ENCODE measurements at places on chromosomes 7 and 10. TPM values are rescaled to one million over a fixed set of nuclear protein-coding genes. Genes with fewer than 3 reads are reported as not detected.

GRCh38 chr7:101363196-101363733 lies 590 bp downstream of the COL26A1 start:
- H3K27me3 ChIP-seq, result no peaks in the 10 kb centered on the region
- DNase-seq, result peak; percentile 20
- no peaks in the 10 kb centered on the region for H3K4me1 ChIP-seq
- H3K27ac ChIP-seq, result peak overlapping the region; percentile 70
- H3K36me3 ChIP-seq, result no peaks in the 10 kb centered on the region
- H3K4me3 ChIP-seq, result peak overlapping the region; percentile 54

GRCh38 chr10:132065491-132066105 lies at the start of gene JAKMIP3:
TSS of gene JAKMIP3 (plus strand) at chr10:132065946. CDS start at chr10:132104809, 38,863 bp downstream.
- H3K27ac ChIP-seq, result no peak within 1 kb of the TSS
- peak; percentile 30 for DNase-seq

GRCh38 chr7:27237735-27238334 lies 4.8 kb upstream of the EVX1 start:
- H3K27me3 ChIP-seq, result peaks cover 6% of the 10 kb centered on the region
- H3K27ac ChIP-seq, result no peak overlapping the region
- no peaks in the 10 kb centered on the region for H3K36me3 ChIP-seq

DNA sequence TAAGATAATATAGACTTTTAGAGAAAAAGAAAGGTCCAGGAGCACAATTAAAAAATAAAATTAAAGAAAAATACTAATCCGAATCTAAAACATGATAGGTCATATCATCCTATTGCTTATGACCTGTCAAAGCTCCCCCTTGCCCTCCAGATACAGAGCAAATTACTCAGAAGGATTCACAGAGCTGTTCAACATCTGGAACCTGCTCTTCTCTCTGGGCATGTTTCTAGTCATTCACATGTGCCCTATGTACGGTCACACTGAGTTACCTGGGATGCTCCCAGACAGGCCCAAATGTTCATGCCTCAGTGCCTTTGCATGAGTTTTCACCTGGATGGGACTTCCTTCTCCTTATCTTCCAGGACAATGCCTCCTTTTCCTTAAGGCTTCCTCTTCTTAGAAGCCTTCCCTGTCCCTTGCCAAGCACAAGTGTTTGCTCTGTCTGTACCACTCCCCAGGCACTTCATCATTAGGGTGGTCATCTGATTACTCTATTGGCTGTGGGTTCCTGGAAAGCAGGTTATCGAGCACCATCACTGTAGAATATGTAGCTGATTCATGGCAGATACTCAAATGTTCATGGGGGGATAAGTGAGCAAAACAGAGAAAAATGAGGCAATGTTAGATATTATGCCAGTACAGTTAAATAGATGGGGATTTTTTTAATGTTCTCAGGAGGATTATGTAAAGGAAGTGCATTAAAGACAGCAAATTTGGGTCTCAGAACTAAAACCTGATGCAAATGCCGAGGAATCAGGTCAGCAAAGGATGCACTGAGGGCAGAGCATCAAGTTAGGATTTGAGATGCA lies 12.0 kb upstream of the AOAH start:
- no peak overlapping the region for H3K27ac ChIP-seq
- H3K4me1 ChIP-seq, result no peaks in the 10 kb centered on the region
- H3K4me3 ChIP-seq, result no peak overlapping the region
- no peaks in the 10 kb centered on the region for H3K27me3 ChIP-seq
- no peak for DNase-seq
- no peaks in the 10 kb centered on the region for H3K36me3 ChIP-seq

DNA sequence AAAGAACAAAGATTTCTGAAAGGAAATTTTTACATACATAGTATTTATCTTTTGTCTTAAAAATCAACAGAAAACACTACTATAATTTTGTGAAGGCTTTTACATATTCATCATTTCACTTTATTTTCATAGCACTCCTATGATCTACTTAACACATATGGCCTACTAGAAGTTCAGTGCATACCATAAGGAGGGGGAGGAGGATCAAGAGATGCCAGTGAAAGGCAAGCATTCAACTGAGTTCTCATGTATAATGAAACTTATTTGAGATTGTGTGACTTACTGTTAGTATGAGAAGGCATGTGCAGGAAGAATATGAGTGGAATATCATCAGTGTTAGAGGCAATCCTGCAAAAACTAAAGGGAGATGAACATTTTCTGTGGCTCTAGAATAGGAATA lies 10.6 kb downstream of the BRAF start:
- no peak overlapping the region for H3K4me3 ChIP-seq
- H3K4me1 ChIP-seq, result peaks cover 11% of the 10 kb centered on the region
- no peaks in the 10 kb centered on the region for H3K27me3 ChIP-seq
- no peak overlapping the region for H3K27ac ChIP-seq
- H3K36me3 ChIP-seq, result no peaks in the 10 kb centered on the region
- no peak for DNase-seq

DNA sequence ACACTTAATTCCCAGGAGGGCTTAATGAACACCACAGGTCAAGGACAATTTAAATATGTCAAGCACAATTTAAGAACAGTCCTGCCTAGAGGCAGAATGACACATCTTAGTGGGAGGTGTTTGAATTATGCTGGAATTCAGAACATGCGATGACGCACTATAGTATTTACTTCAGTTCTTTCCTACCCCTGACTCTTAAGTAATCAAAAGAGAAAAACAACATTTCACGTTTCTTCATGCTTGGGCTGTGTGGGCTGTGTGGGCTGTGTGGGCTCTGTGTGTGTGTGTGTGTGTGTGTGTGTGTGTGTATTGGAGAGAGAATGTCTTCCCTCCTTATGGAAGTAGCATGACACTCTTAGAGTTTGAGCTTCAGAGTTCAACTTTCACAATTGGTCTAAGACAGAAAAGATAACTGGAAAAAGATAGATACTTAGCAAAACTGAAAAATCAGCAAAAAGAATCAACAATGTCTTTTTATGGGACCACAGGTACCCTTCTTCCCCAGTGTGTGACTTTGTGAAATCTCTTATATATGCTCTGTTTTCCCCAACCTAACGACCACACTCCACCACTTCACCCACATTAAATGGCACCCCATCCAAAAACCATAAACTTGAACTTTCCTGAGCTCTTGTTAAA lies 33.7 kb upstream of the CABCOCO1 start:
- no peak overlapping the region for H3K27ac ChIP-seq
- H3K27me3 ChIP-seq, result no peaks in the 10 kb centered on the region
- H3K4me3 ChIP-seq, result no peak overlapping the region
- H3K4me1 ChIP-seq, result no peaks in the 10 kb centered on the region
- H3K36me3 ChIP-seq, result no peaks in the 10 kb centered on the region
- no peak for DNase-seq

- no peaks in the 10 kb centered on the region for H3K27me3 ChIP-seq
- H3K36me3 ChIP-seq, result no peaks in the 10 kb centered on the region
- no peak overlapping the region for H3K4me3 ChIP-seq
- H3K4me1 ChIP-seq, result peaks cover 7% of the 10 kb centered on the region
- no peak overlapping the region for H3K27ac ChIP-seq
- no peak for DNase-seq
Observed at GRCh38 chr10:116995648-116996047, 9.3 kb downstream of the SHTN1 start.

DNA sequence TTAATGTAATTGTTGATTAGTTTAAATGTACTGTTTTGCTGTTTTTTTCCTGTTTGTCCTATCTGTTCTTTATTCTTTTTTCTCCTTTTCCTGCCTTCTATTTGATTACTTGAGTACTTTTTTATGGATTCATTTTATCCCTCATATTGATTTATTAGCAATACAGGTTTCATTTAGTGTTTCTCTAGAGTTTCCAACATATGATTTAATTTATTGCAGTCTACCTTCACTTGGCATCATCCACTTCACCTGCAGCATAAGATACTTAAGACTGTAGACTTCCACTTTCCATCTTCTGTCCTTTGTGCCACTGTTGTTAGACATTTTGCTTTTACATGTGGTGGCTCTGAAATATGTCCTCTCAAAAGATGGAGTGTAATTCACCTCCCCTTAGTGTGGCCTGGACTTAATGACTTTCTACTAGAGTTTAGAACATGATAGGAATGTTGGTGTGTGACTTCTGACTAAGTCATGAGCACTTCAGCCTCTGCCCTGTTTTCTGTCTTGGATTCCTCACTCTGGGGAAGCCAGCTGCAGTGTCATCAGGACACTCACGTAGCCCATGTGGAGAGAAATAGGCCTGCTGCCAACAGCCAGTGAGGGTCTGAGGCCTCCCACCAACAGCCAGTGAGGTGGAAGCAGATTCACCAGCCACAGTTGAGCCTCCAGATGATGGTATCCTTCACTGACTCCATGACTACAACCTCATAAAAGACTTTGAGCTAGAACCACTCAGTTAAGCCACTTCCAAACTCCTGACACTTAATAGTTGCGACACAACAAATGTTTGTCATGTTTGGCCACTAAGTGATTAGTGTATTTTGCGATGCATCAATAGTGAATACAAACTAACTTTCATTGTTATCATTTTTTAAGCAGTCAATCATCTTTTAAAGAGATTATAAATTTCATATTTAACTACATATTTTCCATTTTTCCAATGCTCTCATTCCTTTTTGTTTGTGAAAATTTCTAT lies 643.5 kb upstream of the DPP6 start:
- H3K4me1 ChIP-seq, result no peaks in the 10 kb centered on the region
- no peaks in the 10 kb centered on the region for H3K27me3 ChIP-seq
- no peak overlapping the region for H3K4me3 ChIP-seq
- no peak overlapping the region for H3K27ac ChIP-seq

DNA sequence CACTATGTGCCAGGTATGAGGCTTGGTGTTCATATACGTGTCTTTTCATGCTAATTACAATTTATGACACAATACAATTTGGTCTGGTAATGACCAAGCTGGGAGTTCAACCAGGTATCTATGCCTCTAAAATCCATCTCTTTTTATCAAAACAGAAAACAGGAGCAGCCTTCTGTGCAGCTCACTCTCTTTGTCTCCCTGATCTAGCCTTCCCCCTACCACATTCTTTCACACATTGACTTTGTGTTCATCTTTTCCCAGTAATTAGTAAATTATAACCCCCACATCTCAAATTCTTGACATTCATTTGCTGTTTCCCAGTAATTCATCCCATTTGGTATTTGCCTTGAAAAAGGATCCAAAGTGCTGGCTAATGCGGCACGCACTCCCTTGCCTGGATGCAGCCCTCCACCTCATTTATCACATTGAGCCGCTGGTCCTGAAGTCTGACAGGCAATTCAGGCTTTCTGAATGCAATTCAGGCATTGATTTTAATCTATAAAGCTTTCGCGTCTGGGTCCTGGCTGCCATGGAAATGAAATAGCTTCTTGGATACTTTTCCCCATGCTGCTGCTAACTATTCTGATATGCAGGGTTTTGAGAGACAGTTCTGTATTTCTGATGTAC lies 112.5 kb upstream of the ANKRD1 start:
- H3K27me3 ChIP-seq, result no peaks in the 10 kb centered on the region
- no peak overlapping the region for H3K4me3 ChIP-seq
- no peaks in the 10 kb centered on the region for H3K4me1 ChIP-seq
- no peaks in the 10 kb centered on the region for H3K36me3 ChIP-seq

DNA sequence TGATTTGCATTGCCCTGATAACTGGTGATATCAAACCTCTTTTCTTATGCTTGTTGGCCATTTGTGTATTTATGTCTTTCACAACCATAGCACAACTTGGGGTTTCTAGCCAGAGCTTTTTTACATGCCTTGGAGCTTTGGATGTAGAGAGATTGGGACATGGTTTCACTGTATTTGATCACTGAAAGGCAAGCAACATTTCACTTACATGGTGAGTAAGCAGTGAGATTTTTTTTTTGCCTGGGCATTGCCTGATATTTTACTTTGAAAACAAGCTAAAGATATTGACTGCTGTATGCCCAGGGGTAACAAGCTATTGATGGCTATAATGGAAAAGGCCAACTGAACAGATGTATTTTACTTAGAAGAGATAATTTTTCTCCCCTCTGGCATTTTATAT lies 259.0 kb downstream of the PHTF2 start:
- no peak overlapping the region for H3K4me3 ChIP-seq
- no peaks in the 10 kb centered on the region for H3K27me3 ChIP-seq
- no peaks in the 10 kb centered on the region for H3K36me3 ChIP-seq
- H3K27ac ChIP-seq, result no peak overlapping the region

DNA sequence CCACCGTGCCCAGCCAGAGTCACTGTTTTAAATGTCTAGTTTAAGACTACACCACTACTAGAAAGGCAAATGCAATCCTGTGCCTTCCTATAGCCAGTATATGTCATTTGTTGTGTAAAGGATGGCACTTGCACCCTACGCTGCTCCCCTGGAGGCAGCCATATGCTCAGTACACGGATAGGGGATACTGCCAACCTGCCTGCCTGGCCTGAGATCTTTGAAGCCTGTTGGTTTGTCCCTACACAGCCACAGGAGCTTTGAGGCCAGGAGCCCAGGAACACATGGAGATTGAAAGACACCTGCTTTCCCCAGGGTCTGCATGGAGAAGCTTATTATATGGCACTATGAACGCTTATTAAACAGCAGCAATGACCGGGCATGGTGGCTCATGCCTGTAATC lies 2.3 kb upstream of the SCRN1 start:
- H3K4me1 ChIP-seq, result peaks cover 7% of the 10 kb centered on the region
- H3K4me3 ChIP-seq, result no peak overlapping the region
- no peaks in the 10 kb centered on the region for H3K27me3 ChIP-seq
- DNase-seq, result no peak
- H3K27ac ChIP-seq, result no peak overlapping the region
- no peaks in the 10 kb centered on the region for H3K36me3 ChIP-seq

DNA sequence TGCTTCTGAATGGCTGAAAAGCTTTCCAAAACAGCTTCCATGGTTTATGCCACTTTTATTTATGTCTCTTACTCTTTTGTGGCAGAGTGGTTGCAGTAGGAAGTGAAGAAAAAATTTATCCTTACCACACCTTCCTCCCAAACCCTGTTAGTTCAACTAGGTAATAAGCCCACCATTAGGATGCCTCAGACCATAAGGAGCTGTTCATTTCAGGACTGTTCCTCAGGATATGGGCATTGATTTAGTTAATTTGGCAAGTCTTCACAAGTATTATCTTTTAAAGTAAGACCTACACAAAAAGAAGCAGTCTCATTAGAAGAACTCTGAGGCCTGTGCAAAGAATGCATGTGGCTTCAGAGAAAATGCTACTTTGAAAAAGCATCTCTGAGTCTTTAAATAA lies 82.9 kb upstream of the PDLIM1 start:
- H3K27me3 ChIP-seq, result no peaks in the 10 kb centered on the region
- no peaks in the 10 kb centered on the region for H3K4me1 ChIP-seq
- no peak overlapping the region for H3K27ac ChIP-seq

DNA sequence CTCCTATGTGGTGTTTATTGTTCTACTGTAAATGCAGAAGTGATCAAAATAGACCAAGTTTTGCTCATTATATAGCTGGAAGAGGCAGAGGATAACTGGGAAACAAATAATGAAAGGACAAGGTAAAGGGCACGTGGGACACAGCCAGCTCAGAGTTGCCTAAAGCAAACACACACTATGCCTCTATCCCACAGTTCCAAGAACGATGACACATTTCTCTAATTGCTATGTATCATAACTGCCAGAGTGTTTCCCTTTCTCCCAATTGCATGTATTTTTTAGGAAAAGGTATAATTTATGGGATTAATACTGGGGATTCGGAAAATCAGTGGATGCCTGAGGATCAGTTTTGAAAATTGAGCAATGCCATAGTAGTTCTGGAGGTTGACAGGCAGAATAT lies 49.0 kb downstream of the CCDC71L start:
- H3K4me3 ChIP-seq, result no peak overlapping the region
- no peak for DNase-seq
- H3K27me3 ChIP-seq, result no peaks in the 10 kb centered on the region
- peaks cover 7% of the 10 kb centered on the region for H3K4me1 ChIP-seq
- H3K27ac ChIP-seq, result no peak overlapping the region

TAS2R3 gene
- polyA plus RNA-seq, result 0.42 TPM

DYDC2 gene
- polyA plus RNA-seq, result 0.15 TPM

SLC16A9 gene
- polyA plus RNA-seq, result 7.4 TPM

CNTNAP2 gene
- polyA plus RNA-seq, result 0.26 TPM

NODAL gene
- polyA plus RNA-seq, result not detected

COL17A1 gene
- 0.42 TPM for polyA plus RNA-seq
